ENCODE measurements at places on chromosomes 5 and 9.

DNA sequence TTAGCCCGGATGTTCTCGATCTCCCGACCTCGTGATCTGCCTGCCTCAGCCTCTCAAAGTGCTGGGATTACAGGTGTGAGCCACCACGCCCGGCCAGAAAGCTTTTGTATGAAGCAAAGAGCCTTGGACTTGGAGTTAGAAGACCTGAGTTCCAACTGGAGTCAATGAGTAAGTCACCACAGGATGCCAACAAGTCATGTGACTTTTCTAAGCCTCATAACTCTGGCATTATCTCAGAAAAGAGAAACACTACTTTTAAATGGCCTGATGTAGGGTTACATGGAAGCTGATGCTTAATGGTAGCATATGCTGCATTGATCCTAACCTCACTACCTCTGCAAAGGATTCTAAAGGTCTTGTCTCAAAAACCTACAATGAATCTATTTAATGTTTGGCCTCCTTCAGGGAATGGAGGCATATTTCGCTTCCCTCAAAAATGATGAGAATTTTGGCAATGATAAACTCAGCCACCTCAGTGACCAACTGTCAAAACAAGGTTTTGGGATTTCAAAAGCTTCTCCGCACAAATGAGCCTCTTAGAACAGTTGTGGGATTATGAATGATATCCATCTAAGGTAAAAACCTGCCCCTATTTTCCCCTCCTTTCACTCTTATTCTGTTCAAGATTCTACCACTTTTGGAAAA is 236.8 kb downstream of the ACTL7B start:
- no peak for DNase-seq

GRCh38 chr9:71820403-71820921 is 52.1 kb upstream of the CEMIP2 start:
- no peak for DNase-seq

GRCh38 chr5:45279109-45279508 is 417.1 kb downstream of the HCN1 start:
- DNase-seq: no peak

DNA sequence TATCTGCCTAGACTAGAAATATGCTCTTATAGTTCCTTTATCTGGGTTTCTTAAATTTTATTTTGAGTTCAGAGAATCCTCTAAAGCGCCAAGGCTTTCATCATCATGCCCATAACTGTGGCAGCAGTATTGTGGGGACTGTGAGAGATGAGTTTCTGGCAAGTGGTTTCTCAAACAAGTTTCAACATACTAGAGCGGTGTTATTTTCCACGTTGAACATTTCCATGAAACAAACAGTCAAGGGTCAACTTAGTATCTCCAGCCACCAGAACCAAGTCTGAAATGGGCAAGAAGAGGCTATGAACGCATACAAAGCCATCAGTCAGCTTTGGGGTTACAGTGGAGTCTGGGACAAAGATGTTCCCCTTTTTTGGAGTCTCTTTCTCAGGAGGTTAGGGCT is 40.3 kb downstream of the SERINC5 start:
- DNase-seq: no peak

GRCh38 chr9:80560976-80561375 is 989.2 kb downstream of the TLE4 start:
- no peak for DNase-seq

GRCh38 chr5:119273391-119273839 is 82.4 kb upstream of the TNFAIP8 start:
- DNase-seq: no peak

DNA sequence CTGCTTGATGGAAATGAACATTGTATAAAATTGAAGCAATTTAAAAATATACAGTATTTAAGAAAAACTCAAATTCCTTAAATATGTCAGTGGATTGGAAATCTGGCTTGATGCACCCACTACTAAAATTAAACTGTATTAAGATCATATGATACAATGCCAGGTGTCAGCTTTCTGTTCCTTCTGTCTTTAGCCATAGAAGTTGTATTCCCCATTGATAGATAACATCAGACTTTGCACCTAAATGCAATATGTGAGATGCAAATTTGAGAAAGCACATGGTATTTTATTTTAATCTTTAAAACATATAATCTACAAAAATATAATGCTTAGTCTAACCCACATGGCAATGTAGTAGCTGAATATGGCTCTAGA is 697.4 kb upstream of the WWC1 start:
- DNase-seq: no peak

DNA sequence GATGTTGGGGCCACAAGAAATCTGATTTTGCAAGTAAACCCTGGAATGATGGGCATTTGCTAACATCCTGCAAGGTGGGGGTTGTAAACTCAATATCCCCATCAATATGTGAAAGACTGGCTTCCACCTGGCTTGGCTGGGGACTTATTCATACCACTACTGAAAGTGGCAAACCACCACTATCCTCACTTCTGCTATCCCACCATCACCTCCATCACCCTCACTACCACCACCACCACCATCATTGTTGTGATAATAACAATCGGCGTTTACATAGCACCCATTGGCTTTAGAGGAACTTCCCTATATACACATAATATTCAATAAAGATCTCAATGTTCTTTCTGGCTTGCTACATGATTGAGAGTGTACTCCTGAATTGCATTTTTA is 224.7 kb upstream of the DAP start:
- DNase-seq: no peak
